AG10803 (cell line): ENCODE measurements at places on chromosomes 6 and 20.

DNA sequence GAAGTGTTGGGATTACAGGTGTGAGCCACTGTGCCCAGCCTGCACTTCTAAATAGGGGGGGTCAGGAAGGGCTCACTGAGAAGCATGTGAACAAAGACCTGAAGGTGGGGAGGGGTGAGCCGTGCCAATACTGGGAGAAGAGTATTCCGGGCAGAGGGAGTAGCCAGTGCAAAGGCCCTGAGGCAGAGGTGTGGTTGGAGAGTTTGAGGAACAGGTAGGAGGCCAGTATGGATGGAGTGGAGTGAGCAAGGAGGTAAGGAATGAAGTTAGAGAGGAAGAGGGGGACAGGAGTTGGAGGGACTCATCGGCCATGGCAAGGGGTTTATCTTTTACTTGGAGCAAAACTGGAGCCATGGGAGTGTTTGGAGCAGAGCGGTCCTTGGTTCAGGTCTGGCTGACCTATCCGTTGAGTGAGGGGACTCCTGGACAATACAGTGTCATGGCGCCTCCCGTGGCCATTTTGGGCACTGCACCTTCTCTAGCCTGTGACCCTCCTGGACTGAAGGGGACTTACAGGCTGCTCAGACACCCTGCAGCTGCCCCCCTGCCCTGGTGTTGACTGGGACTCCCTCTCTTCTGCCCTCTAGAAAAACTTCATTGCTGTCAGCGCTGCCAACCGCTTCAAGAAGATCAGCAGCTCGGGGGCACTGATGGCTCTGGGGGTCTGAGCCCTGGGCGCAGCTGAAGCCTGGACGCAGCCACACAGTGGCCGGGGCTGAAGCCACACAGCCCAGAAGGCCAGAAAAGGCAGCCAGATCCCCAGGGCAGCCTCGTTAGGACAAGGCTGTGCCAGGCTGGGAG, 12.1 kb downstream of the FOXS1 start:
- DNase-seq = no peak

DNA sequence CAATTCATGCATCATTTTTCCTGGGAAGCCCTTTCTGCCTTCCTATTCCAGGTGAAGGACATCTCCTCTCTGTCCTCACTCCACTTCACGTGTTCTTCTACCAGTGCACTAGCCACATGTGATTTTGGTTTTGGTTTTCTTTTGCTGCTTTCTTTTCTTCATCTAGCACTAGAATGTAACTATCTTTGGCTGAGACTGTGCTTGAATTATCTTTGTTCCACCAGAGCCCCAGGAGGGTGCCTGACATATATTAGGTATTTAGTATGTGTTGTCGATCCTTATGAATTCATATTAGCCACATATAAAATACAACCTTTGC, 79.9 kb downstream of the VGLL2 start:
- DNase-seq = no peak

DNA sequence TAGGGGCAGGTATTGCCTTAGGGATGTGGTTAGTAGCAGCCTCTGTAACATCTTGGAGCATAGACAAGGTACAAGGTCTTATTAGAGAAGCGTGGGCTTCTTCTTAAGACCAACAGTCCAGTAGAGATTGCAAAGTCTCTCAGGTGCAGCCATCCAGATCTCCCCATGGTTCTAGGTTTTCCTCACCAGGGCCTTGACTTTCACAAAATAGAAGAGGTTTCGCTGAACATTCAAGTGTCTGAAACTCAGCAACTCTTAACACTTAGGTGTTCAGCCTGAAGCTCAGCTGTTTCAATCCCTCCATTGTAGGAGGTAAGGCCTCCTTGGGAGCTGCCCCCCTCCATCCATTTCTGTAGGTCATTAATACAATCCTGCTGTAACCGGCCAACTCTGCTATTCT, 44.4 kb downstream of the GOPC start:
- no peak for DNase-seq

- DNase-seq = peak; percentile 57
Observed at GRCh38 chr6:49531774-49532569, 18.5 kb upstream of the C6orf141 start.

DNA sequence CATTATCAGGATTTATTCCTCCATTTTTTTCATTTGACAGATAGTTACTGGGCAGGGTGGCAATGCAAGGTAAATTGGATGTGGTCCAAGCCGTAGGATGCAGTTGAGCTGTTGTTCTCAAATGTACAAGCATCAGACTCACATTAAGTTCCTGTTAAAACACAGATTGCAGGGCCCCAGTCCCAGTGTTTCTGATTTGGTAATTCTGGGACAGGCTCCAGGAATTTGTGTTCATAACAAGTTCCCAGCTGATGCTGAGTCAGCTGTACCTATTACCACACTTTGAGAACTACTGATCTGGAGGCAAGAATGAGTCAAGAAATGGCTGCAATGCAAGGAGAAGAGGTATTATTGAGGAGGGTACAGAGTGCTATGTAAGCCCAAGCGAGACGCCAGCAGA, 11.7 kb downstream of the TMEM244 start:
- DNase-seq = peak; percentile 58

DNA sequence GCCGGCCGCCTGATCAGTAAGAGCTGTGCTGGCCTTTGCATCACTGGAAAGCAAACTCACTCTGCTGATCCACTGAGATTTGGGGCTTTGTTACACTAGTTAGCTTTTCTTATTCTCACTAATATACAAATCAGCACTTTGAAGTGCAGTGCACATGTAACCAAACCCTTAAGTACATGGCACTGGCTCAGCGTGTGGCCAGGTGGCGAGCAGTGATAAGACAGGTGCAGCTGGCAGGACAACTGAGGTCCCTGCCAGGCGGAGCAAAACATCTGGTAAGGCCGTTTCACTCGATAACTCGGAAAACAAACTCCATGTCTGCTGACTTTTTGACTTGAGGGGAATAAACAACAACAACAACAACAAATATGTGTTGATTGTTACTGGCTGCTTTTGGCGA, 11.0 kb downstream of the GFRA4 start:
- DNase-seq = no peak

DNA sequence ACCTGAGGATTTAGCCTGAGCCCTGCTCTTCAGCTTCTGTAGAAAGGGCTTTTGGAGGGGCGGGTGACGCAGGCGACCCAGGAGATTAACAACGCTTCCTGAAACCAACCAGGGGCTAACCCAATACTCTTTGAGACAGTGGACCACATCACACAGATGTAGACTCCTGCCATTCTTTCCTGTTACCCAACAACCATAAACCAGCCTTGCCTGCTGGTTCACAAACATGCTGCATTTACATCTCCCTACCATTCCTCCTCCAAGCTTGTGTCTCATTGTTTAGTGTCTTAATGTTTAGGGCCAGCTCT, 28.3 kb downstream of the PPP1R16B start:
- DNase-seq = no peak

DNA sequence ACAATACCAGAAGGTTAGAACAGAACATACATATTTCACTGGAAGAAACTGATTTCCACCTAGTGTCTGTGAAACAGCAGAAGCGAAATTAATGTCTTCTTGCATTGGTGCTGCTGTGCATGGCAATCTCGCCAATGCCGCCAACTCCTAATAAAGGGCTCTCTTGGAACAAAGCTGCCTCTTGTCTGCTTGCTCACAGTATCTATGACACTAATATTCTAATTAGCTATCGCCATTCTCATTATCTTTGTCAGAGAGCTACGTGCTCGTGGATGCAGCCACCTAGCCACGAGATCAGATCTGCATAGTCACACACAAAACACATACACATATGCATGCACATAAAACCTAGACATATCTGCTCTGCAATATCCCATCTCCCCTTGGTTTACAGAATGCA, 145.9 kb upstream of the OLIG3 start:
- DNase-seq = no peak

- DNase-seq = no peak
Observed at GRCh38 chr6:26270486-26270861, 94.5 kb upstream of the BTN3A2 start.

DNA sequence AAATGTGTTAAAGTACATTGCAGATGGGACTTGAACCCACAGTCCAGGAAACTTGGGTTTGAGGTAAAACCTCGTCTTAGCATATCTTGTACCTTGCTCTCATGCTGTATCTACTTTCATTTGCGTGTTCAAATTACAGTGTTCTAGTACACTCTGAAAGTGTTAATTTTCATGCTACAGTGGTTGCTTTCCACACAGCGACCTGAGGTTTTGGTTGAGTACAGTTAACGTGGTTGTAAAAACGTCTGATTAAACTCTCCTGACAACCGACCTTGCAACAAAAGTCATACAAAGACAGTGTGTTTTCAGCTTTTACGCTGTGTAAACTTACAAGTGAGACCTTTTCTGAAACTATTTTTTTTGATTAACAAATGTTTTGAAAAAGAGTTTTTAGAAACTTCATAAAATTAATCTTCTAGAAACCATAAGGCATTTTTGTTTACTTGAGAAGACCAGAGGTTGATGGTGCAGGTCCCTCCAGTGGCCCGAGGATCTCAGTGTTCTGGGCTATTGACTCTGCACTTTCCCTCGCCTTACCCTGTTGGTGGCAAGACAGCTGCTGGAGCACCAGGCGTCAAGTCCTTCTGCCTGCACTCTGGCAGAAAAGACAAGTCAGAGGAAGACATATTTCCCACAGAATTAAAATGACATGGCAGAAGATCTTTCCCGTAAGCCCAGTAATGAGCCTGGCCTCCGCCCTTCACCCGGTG, 334.0 kb downstream of the THBS2 start:
- DNase-seq = no peak

GRCh38 chr20:61515922-61516321, 263.9 kb downstream of the CDH4 start:
- no peak for DNase-seq

DNA sequence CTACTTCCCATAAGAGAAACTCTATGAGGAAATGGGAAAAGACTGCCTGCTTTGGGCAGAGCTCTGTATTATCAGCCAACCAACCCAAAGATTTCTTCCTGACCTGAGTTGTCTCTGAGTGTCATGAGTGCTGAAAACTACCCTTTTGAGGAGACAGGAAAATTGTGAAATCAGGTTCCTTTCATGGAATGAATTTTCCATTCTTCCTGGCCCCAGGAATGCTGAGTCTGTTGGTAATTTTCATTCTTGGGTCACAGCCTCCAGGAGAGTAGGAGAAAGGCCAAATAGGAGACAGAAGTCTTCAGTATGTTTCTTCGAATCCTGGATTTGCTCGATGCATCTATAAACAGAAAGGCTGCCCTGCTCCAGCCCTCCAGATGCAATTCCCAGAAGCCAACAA, 53.6 kb downstream of the SCML4 start:
- DNase-seq = peak; percentile 16

DNA sequence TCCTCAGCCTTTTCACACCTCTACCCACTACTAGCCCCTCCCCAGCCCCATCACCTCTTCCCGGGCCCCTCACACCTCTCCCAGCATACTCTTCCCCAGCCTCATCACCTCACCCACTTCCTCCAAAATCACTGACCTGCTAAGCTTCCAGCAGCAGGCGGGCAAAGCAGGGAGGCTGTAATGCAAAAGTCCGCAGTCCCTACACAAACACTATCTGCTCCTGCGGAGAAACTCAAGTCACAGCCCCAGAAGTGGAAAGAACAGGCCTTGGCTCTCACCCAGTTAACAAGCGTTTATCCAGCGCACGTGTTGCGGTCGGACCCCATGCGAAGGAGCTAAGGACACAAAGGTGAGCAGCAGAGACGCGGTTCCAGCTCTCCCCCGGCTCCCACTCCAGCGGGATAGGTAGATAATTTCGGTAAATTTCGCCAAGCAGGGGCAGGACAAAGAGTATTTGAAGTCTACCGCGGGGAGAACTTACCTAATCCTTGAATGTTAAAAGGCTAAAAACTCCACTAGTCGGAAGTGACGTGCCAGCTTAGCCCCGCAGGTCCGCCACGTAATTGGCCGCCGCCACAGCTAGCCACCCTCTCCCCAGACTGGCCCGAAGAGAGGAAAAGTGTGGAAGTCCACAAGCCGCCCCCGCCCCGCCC, 728 bp upstream of the TRIM39 start:
- DNase-seq = no peak

GRCh38 chr20:32278199-32278643, 770 bp downstream of the KIF3B start:
- DNase-seq = no peak

DNA sequence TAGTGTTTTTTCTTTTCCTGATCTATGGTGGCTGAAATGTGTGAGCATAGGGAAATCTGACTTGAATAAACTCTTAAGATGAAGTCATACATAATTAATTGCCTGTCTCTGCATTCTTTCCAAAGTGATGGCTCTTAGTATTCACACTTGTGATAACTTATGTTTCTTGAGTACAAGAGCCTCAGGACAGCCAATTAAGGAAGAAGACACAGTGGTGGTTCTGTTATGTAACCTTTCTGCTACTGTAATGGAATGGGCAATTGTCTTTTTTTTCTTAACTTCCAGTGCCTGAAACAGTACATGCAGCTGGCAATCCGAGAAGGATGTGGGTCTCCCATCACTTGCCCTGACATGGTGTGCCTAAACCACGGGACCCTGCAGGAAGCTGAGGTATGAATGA, 40.1 kb downstream of the RNF144B start:
- DNase-seq = peak; percentile 17

DNA sequence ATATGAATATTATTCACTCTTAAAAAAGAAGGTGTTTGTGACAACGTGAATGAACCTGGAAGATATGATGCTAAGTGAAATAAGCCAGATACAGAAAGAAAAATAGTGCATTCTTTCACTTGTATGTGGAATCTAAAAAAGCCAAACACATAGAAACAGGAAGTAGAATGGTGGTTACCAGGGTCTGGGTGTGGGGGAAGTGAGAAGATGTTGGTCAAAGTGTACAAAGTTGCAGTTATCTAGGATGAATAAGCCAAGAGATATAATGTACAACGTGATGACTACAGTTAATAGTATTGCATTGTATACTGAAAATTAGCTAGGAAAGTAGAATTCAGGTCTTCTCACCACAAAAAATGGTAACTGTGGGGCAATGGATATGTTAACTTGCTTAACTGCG, 151.1 kb upstream of the HCRTR2 start:
- DNase-seq = no peak

DNA sequence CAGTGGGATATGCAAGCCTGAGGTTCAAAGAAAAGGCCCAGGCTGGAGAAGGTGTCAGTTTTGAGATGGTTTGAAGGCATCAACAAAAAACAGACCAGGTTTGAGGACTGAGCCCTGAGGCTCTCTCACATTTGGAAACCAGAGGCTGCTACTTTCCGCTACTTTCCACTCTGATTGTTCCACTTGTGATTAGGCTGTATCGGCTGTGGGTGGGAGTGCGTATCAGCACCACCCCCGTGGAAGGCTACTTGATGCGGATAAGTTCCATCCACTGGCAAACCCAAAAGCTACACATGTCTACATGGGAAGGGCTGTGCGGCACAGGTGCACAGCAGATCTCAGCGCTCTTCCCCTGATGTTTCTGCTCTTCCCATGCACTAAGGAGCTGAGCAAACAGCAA, 198.7 kb downstream of the GMPR start:
- DNase-seq = no peak
